NCI-H510A (cell line): ENCODE measurements at places on chromosomes 3 and 15.

GRCh38 chr3:187484547-187485295, 116.5 kb downstream of the RTP4 start:
- DNase-seq = no peak

GRCh38 chr3:132236701-132237651, 80.2 kb upstream of the ACP3 start:
- no peak for DNase-seq

DNA sequence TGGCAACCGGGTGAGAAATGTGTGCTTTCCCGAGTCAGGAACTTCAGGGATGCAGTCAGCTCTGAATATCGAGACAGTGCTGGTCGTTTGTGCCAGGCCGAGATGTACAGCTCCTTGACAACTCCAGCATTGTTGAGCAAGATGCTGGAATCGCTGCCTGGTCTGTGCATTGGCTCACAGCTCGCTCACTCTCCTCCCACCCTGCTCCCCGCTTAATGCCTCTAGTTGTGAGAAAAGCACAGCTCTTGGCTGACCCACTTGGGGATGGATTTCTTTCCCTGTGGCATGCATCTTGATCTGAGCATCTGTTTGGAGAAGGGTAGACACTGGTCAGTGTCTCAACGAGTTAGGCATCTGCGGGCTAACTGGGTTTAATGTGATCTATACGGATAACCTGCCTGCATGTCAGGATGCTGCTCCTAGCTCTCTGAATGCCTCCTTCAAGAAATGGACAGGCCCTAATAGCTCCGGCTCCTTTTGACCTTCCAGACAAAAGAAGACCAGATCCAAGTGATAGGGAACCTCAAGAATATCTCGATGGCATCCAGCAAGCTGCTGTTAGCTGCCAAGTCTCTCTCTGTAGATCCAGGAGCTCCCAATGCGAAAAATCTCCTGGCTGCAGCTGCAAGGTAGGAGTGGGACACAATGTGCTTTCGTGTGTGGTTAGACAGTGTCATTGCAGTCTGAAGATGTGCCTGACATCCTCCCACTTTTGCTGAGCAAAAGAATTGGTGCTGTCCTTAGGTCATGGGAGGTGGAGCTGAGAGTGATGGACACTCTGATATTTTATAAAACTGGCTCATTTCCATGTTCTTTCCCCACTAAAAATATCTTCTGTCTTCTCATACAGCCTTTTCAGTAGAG, 302.2 kb upstream of the TPM1 start:
- DNase-seq = no peak

GRCh38 chr15:68992696-68993095, 21.8 kb upstream of the NOX5 start:
- DNase-seq = no peak

- no peak for DNase-seq
These were observed 92.8 kb upstream of the TNFSF10 start for GRCh38 chr3:172616031-172616461.

DNA sequence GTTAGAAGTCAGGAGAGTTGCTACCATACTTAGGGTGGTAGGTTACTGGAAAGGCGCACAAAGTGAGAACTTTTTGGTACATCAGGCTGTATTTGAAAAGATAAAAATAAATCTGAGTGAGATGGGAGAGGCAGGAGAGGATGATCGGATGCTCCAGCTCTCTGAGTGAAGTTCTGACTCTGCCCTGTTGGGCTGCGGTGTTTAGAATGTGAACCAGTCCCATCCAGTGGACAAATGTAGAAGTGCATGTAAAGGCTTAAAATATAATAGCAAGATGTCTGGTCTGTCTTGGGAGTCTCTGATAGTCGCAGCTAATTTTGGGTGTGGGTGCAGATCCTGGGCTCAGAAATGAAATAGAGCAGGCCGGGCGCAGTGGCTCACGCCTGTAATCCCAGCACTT, 30.4 kb downstream of the ACKR2 start:
- peak; percentile 11 for DNase-seq
